ENCODE measurements at places on chromosomes 16 and 17.

GRCh38 chr16:17082095-17082882 is 388.5 kb downstream of the XYLT1 start:
- DNase-seq, result no peak

DNA sequence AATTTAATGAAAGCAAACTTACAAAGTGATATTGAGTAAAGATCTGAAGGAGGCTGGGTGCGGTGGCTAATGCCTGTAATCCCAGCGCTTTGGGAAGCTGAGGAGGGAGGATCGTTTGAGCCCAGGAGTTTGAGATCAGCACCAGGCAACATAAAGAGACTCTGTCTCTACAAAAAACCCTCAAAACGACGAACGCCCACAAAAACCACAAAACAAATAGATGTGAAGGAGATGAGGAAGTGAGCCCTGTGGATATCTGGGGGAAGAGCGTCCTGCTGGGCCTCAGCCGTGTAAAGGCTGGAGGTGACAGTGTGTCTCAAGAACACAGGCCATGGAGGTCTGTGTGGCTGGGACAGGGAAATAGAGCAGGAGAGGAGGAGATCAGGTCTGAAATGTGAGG is 68.8 kb downstream of the ITFG1 start:
- DNase-seq, result no peak

DNA sequence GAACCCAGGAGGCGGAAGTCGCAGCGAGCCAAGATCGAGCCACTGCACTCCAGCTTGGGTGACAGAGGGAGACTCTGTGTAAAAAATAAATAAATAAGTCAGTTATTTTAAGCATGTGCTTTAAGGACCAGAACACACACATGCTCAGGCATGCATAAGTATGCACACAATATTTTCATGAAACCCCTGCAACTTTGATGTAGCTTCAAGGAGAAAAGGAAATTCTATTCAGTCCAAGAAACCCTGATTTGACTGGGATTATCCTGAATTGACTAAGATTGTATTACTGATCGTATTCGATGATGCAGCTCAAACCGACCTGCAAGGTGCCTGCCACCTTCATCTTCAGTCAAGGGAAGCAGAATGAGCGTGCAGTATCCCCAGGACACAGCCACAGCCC is 841 bp downstream of the TEKT5 start:
- DNase-seq, result no peak

DNA sequence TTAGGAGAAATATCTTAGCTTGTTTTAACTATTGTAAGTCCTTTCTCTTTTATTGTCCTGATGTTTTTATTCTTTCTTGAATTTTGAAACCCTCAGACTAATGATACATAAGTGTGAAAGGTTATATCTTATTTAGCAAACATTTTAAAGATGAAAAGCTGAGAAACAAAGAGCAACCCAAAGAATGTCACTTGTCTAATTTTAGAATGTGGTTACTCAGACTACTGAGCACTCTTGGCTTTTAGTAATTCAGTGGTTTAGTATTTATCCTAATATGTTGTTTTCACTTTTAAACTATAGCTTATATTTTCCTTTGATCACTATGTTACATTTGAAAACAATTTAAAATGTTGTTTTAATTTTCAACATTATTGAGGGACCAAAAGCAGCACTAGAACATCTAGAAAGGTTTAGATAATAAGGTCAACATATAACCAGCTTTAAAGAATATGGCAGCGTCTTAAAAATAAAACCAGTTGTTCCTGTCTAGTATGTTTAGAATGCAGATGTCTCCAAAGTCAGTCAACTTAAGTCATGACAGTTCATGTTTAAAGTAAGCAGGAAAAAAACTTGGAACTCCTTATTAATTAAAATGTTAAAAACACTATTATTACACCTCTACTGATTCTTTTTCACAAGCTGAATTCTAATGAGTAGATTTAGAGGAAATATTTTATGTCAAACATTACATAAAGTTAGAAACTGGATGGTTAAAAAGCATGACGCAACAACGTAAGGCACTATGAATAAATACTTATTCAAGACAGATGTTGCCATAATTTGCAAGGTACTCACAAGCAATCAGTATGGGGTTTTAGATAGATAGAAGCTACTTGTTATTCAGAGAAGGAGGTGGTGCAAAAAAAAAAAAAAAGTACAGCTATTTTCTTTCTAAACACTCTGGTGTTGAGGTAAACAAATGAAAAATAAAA is 2.4 kb downstream of the MBTD1 start:
- DNase-seq, result no peak

- no peak for DNase-seq
Observed at GRCh38 chr17:75697651-75698291, 23.5 kb upstream of the ITGB4 start.

GRCh38 chr17:80760511-80760911 is 215.9 kb downstream of the RPTOR start:
- no peak for DNase-seq

- no peak for DNase-seq
Observed at GRCh38 chr17:9828296-9829295, 2.9 kb downstream of the GLP2R start.

DNA sequence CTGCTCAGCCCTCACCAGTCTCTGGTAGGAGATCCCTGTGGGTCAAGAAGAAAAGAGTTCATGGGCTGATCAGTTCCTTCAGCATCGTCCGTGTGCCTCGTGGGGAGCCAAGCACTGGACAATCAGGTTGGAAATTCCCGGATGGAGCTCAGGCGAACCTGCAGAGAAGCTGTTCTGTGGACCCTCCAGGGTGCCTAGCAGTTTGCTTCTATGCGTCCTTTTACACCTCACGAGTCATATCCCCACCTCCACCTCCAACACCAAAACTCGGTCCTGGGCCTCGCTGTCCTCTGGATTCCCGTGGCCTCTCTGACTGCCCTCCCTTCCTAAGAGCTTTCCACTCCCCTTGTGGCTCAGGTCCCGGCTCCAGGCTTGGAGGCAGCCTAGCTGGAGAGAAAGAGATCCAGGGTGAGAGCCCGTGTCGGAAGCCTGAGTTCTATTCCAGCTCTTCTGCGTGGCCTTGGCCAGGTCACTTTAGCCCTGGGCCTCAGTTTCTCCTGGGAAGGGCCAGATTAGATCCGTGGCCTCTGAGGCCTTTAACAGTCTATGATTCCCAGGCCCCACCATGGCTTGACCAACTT is 26.2 kb upstream of the PIK3R6 start:
- no peak for DNase-seq

GRCh38 chr16:12515346-12515745 is 288.3 kb downstream of the CPPED1 start:
- no peak for DNase-seq

- DNase-seq, result no peak
Observed at GRCh38 chr17:54903375-54903774, 2.7 kb downstream of the TOM1L1 start.
